ENCODE measurements at places on chromosomes 2 and 18. TPM values are rescaled to one million over a fixed set of nuclear protein-coding genes. Genes with fewer than 3 reads are reported as not detected.

DNA sequence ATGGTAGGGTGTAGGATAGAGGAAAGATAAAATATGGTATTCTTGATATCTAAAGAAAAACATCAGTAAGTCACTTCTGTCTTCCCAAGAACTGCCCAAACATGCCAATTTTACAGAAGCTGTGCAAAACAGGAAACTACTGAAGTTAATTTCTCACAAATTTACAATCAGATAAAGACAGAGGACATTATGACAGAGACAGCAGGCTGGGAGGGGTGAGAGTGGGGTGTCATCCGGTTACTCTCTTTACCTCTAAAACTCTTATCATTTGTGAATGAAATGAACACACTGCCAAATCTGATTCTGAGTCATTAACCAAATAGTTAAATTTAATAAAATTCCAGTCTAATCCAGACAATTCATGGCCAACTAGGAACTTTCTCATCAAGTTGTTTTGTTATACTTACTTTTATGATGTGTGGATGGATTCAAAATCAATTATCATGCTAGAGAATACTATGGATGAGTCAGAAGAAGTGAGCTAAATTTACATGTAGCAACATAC, 323.2 kb upstream of the MEX3C start:
- no peak for DNase-seq

The RALBP1 gene
- 47.9 TPM for total RNA-seq

DNA sequence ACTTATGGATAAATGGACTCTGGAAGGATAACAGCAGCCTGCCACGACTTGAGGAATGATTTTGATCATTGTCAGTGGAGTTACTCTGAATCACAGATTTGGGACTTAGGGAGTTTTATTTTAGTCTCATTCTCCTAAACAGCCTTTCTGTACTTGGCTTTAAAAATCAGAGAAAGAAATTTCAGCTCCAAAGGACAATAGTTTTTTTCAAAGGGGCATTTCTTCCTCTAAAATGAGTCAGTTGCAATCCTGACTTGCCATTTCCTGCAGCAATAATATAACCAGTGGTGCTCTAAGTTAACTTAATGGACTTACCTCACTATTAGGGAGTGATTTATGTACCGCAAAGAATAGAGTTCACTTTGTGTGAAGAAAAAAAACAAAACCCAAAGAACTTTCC, 35.1 kb upstream of the MTX2 start:
- DNase-seq, result no peak

- DNase-seq, result no peak
These were observed 613.4 kb downstream of the ARHGAP15 start for GRCh38 chr2:143742581-143742980.

The BCL11A gene
- total RNA-seq, result 4.3 TPM
